ENCODE measurements at places on chromosomes 16 and 17.

- DNase-seq = no peak
Observed at GRCh38 chr16:503150-504071, 24.1 kb upstream of the CAPN15 start.

DNA sequence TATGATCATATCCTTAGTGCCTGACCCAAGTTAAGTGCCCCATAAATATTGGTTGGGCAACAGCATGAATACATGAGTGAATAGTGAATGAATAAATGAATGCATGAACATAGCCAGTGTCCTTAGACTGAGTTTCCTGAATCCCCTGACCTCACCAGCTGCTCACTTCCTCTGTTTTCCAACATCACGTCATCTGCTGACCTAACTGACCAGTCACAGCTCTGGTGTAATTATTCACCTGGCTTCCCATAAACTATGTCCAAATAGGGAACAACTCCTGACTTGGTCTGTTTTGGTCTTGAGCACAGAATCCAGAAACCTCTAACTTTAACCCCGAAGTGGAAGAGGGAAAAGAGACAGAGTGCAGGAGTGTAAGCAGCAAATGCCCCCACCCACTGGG lies 83.4 kb downstream of the ASIC2 start:
- DNase-seq = no peak

DNA sequence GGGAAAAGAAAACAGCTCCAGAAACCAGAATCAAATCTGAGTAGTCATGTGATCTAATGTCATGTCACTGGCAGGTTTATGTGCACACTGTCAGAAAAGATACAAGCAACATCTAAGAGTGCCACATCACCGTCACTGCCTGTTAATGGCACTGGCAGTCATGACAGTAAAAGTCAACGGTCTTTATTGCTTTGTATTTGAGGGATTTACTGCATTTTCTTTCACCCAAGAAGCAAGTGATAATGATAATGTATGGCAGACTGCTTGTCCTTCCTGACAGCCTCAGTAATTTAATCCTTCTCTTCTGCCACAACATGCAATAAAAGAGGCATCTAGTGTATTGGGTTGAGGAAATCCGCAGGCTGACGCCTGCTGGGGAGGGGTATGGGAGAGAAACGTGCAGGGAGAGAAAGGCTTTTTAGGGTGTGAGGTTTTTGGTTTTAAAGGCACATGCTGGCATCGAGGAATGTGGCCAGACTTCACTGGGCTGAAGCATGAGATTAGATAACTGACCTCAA lies 92.4 kb downstream of the RPGRIP1L start:
- DNase-seq = no peak

- no peak for DNase-seq
Observed at GRCh38 chr17:35679007-35679682, 52.3 kb upstream of the RASL10B start.

DNA sequence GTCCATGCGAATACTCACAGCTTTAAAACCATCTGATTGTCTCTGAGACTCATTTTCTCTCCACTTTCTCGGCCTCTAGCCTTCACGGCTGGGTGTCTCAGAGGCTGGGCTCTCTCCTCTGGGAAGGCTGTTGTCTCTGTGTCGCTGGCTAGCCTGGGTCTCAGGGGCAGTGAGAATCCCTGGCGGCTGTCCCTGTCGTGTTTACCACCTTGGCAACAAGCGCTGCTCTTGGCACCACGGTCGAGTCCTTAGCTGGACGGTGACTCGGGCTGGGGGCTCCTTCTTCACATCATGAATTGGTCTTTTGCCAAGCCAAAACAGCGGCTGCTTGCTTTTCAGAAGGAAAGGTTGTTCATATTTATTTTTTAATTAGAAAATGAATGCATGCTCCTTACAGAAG lies 81.1 kb downstream of the MSI2 start:
- no peak for DNase-seq
